ENCODE measurements at places on chromosomes 6 and 20. TPM values are rescaled to one million over a fixed set of nuclear protein-coding genes. Genes with fewer than 3 reads are reported as not detected.

GRCh38 chr6:10383331-10384090 is 31.4 kb downstream of the TFAP2A start:
- DNase-seq: no peak

DNA sequence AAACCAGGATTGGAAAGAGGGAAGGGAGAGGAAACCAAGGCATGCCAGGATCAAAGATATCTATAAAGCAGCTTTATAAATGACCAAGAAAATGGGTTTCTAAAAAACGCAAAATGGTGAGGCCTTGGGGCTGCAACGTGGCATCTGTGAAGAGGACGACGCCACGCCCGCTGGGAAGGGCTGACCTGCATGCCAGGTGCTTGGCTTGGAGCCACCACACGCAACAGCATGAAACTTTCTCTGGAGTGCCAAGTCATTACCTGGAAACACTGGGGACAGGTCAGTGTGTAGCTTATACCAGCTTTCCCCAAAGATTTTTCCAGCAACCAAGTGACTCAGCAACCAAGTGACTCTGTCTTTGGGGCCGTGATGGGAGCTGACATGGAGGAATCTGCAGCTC is 82.5 kb downstream of the POPDC3 start:
- DNase-seq: no peak

The NR2E1 gene
- total RNA-seq: not detected

- DNase-seq: no peak
These were observed 4.4 kb downstream of the NKAIN4 start for GRCh38 chr20:63249891-63250290.

DNA sequence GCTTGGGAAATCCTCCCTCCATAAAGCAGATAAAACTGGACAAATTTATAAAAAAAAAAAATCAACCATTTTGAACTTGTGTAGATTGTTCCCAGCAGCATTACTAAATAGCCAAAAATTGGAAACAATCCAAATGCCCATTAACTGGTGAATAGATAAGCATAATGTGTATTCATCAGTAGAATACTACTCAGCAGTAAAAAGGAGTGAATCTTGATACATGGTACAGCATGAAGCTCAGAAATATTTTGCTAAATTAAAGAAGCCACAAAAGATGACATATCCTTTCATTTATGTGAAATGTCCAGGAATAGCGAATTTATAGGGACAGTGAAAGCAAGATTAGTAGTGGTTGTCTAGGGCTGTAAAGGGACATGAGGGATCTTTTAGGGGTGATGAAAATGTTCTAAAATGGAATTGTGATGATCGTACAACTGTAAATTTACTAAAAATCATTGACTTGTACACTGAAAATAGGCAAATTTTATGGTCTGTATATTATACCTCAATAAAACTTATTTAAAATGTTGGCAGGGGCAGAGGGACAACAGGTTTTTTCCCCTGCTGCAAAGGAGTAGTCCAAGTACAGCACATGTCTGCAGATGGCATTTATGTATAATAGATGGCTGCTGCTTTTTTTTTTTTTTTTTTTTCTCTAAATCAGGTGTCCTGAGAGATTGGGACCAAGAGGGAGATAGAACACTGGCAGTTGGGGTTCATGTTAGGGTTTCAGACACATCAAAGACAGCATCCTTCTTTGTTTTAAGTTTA is 59.5 kb downstream of the CBFA2T2 start:
- no peak for DNase-seq

DNA sequence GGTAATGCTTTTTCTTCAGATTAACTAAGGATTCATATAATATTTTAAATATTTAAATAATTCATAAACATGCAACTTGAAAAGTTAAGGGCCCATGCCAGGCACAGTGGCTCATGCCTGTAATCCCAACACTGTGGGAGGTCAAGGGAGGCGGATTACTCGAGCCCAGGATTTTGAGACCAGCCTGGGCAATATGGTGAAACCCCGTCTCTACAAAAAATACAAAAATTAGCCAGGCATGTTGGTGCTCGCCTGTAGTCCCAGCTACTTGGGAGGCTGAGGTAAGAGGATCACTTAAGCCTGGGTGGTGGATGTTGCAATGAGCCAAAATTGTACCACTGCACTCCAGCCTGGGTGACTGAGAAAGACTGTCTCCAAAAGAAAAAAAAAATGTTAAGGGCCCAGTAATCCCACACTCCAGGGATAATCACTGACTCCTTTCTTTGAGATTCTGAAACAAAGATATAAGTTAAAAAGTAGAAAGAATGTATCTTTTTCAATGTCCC is 7.9 kb upstream of the RIN2 start:
- DNase-seq: no peak

GRCh38 chr20:58179432-58180099 is 48.9 kb downstream of the ANKRD60 start:
- DNase-seq: peak; percentile 71

DNA sequence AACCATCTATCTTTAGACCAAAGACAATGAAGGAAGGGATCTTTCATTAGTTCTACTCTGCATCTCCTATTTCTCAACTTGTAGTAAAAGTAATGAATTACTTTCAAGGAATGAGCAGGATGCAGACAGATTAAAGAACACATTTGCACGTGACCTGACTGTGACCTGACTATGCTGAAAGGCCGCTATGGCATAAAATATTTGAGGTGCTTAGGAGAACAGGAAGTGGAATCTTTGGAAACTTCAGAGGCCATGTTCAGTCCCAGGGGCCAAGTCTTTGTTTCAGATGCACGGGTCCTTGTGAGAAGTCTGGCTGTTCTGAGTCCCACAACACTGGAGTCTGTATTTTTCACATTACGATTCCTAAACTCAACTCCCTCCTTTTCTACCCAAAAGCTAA is 41.0 kb downstream of the NINL start:
- DNase-seq: no peak

GRCh38 chr20:50538276-50538675 is 28.1 kb downstream of the PTPN1 start:
- no peak for DNase-seq

The FAM83C gene
- not detected for total RNA-seq

DNA sequence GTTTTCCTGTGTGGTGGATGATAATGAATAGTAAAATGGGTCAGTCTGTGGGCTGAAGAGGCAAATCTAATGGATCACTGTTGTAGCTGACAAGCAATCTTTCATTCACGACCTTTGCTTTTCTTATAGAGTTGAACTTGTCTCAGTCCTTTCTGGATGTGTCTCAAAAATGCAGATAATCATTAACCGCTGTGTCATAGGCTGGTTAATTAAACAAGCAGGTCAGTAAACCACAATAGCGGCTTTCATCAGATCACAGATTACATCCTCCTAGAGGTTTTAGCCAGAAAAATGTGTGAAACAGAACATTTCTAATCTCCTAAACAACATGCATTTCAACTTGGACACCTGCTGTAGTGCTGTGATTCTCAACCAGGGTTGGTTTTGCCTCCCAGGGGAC is 2.5 kb upstream of the METTL24 start:
- DNase-seq: no peak

- no peak for DNase-seq
These were observed 605 bp downstream of the COX4I2 start for GRCh38 chr20:31638317-31638716.

GRCh38 chr6:26273673-26274588 is 91.1 kb upstream of the BTN3A2 start:
- DNase-seq: no peak

The GGTLC1 gene
- total RNA-seq: not detected

GRCh38 chr20:10939331-10939941 is 265.6 kb upstream of the JAG1 start:
- DNase-seq: no peak

- DNase-seq: no peak
These were observed 71.3 kb upstream of the STXBP5 start for GRCh38 chr6:147132889-147133288.

Data from uterus (tissue), 4 donors.